PC-3 (cell line): ENCODE measurements at places on chromosomes 6 and 20. TPM values are rescaled to one million over a fixed set of nuclear protein-coding genes. Genes with fewer than 3 reads are reported as not detected.

GRCh38 chr6:21850691-21851090 is 257.1 kb downstream of the SOX4 start:
- no peak for DNase-seq

The TMEM151B gene
- not detected in 2 replicates for total RNA-seq

The LTB gene
- 1.5 TPM in 1 of 2 replicates, not detected in the other for total RNA-seq

- DNase-seq, result no peak
These were observed 94.1 kb downstream of the CDH26 start for GRCh38 chr20:60052322-60052721.

DNA sequence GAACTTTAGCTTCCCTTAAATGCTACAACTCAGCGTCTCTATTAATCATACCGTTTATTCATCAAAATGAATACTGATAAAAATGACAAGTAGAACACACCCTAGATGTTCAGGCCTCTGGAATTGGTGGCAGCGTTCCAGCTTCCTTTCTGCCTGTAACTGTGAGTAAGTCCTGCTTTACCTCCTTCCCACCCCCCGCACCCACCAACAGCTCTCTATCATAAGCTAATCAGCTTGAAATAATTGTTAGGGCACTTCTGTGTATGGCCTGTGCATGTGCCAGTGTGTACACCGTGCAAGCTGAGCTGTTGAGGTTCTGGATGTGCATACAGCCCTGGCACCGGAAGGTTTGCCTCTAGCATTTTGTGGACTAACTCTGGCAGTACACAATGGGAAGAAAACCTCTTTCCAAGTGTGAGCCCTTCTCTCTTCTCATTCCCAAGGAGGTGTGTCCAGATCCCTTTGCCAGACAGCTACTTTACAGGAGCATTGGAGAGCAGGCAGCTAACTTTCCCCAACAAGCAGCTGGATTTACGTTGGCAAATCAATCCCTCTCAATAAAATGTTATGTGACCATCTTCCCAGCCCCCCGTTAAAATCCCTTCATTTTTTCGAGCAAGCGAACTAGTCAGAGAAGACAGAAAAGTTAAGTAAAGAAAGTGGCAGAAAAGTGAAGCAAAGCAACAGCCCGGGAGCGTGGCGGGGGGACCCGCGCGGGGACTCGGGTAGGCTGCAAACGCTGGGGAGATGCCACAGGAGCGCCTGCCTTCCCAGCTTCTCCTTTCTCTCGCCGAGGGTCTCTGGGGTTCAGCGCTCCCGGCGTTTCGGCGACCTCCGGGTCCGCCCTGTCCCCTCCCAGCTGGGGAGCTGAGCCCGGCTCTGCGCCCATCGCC is 803 bp upstream of the ADGRG6 start:
- peak; percentile 94 for DNase-seq

GRCh38 chr6:164069350-164069990 is 655.0 kb downstream of the QKI start:
- DNase-seq, result no peak

The CLPSL2 gene
- not detected in 2 replicates for total RNA-seq

- DNase-seq, result peak; percentile 36
These were observed 12.1 kb upstream of the MLN start for GRCh38 chr6:33815854-33816253.

The C6orf15 gene
- not detected in 2 replicates for total RNA-seq

GRCh38 chr6:3405182-3405518 is 51.7 kb downstream of the SLC22A23 start:
- DNase-seq, result peak; percentile 51

The NKAIN2 gene
- not detected in 2 replicates for total RNA-seq

DNA sequence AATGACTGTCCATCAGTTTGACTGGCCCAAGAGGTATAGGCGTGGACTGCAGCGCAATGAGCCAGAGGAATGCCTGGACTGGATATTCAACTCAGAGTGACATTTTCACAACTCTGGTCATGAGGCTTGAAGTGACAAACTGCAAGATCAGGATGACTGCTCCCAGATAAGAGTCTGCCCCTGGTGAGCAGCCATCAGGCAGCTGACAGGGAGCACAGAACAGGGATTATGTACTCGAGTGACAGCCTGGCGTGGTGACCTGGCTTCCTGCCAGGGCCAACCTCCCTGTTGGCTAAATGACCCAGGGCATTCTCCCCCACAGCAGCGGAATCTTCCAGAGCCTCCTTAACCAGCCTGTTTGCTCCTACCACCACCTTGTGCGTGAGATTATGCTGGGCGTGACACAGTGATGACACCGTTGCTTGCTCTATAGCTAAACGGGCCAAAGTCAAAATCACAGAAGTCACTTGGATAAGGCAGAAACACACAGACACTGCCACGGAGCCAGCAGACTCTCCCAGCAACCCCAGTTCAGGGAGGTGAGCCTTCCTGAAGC is 209.1 kb upstream of the JARID2 start:
- no peak for DNase-seq

- DNase-seq, result no peak
These were observed 10.4 kb downstream of the PHACTR3 start for GRCh38 chr20:59614714-59615113.

DNA sequence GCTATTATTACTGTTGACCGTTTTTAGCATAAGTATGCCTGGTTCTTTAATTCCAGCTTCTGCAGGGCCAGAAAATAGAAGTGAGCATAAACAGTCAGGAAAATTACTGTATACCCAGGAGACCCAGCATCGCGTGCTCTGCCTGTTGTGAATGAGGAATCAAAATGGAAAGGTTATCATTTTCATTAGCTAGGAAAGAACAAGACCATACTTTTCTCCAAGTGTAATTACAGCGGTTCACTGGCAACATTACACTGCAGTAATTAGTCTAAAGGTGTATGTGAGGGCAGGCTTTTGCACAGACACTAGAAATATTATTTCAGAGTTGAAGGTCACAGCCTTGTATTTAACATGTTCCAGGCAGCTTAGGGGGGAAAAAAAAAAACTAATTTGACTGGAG is 403.8 kb upstream of the SOX4 start:
- no peak for DNase-seq

DNA sequence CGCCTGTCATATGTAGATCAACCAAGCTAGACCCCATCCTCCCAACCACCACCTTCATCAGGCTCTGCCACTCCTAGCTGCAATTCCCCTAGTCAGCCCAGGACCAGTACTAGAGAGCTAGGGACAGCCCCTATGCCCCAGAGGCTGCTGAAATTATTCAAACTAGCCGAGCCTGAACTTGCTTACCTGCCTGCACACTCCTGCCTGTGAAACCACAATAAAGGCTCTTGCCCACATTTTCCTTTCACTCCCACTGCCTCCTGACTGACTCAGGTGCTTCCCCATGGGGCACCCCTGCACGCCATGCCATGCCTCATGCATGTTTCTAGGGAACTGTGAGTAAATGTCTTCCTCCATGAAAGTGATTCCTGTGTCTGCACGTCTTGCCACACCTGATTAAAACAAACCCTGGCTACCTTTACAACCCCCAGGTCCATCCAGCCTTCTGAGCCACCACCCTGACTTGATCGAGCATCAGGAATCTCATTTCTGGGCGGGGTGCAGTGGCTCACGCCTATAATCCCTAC is 66.5 kb upstream of the IER3 start:
- peak; percentile 87 for DNase-seq
